B cell (primary cell): ENCODE measurements at places on chromosomes 7 and 10. TPM values are rescaled to one million over a fixed set of nuclear protein-coding genes. Genes with fewer than 3 reads are reported as not detected.
A peak's percentile ranks its signal among the peaks of the same experiment; 100 is the strongest.

Gene SLC35G1
- polyA plus RNA-seq = 0.66 and 1.7 TPM in 2 replicates

- no peak overlapping the region for H3K4me3 ChIP-seq
- DNase-seq = no peak
- H3K27me3 ChIP-seq = no peaks in the 10 kb centered on the region
- H3K36me3 ChIP-seq = no peaks in the 10 kb centered on the region
- no peaks in the 10 kb centered on the region for H3K4me1 ChIP-seq
Measured at GRCh38 chr7:46080595-46081159, 159.6 kb upstream of the IGFBP3 start.

DNA sequence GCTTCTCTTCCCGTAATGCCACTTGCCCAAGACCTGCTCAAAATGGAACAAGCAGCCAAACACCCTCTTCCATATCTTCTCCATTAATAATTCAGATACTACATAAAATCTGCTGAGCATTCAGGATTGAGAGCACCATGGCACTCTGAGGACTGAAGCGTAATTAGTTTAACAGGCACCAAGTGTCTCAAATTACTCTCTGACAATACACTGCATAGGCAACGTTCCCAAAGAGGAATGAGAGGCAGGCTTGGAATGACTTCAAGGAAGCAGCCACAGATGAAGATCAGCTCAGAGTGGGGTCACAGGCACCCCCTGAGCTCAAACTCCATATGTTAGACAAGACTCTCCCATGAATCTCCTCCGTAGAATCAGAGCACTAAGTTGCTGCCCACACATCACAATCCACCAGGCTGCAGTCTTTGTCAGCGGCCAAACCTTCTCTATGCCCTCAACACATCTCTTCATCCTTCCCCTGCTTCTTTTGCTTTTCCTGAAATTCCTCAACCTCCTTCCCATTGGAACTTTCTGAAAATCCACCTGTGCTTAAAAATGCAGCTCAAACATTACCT, 4.7 kb upstream of the ABLIM1 start:
- H3K4me3 ChIP-seq = no peak overlapping the region
- H3K27me3 ChIP-seq = no peaks in the 10 kb centered on the region
- no peak for DNase-seq
- no peak overlapping the region for H3K27ac ChIP-seq
- no peaks in the 10 kb centered on the region for H3K4me1 ChIP-seq
- H3K36me3 ChIP-seq = no peaks in the 10 kb centered on the region

GRCh38 chr10:2121929-2122328, 384.6 kb upstream of the ADARB2 start:
- H3K4me1 ChIP-seq = no peaks in the 10 kb centered on the region

DNA sequence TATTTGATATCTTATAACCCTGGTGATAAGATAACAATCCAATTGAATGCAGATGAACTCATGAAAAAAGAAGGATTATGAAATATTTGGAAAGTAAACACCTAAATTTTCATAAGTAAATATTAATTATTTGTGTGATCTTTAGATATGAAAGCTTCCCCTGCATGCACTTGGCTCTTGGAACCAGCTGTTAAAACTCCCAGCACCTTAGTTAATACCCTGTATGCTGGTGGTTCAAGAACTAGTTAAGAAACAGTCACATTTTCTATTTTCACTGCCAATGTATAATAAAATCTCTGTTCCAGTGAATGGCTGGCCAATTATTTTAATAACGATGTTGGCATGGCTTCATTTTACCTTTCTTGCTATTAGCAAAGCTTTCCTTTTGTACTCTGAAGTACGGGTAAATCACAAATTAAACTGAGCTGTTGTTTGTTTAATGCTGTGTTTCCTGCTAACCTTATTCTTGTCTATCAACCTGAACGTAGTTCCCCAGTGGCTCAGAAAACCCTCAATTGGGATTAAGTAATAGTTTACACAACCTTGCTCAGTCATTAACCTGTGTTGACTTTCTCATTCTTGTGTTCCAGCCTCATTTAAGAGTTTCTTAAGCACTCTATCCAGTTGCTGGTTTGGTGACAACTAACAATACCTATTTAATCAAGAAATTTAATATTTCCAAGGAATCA, 38.9 kb downstream of the MET start:
- H3K27ac ChIP-seq = no peak overlapping the region
- no peak overlapping the region for H3K4me3 ChIP-seq
- H3K36me3 ChIP-seq = no peaks in the 10 kb centered on the region
- H3K27me3 ChIP-seq = peaks cover 11% of the 10 kb centered on the region
- H3K4me1 ChIP-seq = no peaks in the 10 kb centered on the region
- no peak for DNase-seq

GRCh38 chr7:158281441-158281840, 306.2 kb downstream of the PTPRN2 start:
- no peaks in the 10 kb centered on the region for H3K27me3 ChIP-seq
- H3K4me3 ChIP-seq = no peak overlapping the region
- no peaks in the 10 kb centered on the region for H3K4me1 ChIP-seq
- no peak for DNase-seq
- no peak overlapping the region for H3K27ac ChIP-seq
- H3K36me3 ChIP-seq = no peaks in the 10 kb centered on the region

Gene EBF3
- polyA plus RNA-seq = not detected in 2 replicates

GRCh38 chr10:28601012-28601411, 68.1 kb downstream of the WAC start:
- no peak for DNase-seq
- H3K36me3 ChIP-seq = peaks cover 57% of the 10 kb centered on the region
- H3K4me3 ChIP-seq = no peak overlapping the region

Gene CALML3
- not detected in 2 replicates for polyA plus RNA-seq

Gene PTF1A
- not detected in 2 replicates for polyA plus RNA-seq

- no peaks in the 10 kb centered on the region for H3K36me3 ChIP-seq
- DNase-seq = no peak
- H3K4me3 ChIP-seq = no peak overlapping the region
- no peaks in the 10 kb centered on the region for H3K4me1 ChIP-seq
- H3K27me3 ChIP-seq = no peaks in the 10 kb centered on the region
Measured at GRCh38 chr10:4194231-4194630, 409.2 kb upstream of the KLF6 start.

GRCh38 chr7:47185839-47186238, 396.1 kb downstream of the TNS3 start:
- H3K27ac ChIP-seq = no peak overlapping the region
- H3K4me3 ChIP-seq = no peak overlapping the region
- peaks cover 12% of the 10 kb centered on the region for H3K4me1 ChIP-seq
- DNase-seq = no peak
- H3K27me3 ChIP-seq = no peaks in the 10 kb centered on the region
- no peaks in the 10 kb centered on the region for H3K36me3 ChIP-seq

DNA sequence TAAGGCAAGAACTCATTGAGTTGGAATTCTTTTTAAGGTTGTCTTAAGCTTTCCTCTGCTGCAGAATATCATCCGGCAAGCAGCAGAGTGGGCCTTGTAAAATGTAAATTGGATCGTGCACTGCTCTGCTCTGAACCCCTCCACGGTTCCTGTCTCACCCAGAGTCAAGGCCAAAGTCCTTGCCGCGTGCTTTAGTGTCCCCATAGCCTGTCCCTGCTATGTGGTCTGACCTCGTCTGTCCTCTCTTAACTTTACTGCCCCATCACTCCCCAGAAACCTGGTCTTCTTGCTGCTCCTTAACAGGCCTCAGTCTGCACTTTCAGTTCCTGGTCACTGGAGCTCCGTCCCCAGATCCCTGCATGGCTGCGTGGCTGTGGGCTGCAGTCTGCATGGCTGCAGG, 121.6 kb upstream of the SDK1 start:
- DNase-seq = no peak
- no peak overlapping the region for H3K4me3 ChIP-seq
- H3K4me1 ChIP-seq = no peaks in the 10 kb centered on the region
- no peaks in the 10 kb centered on the region for H3K36me3 ChIP-seq
- H3K27ac ChIP-seq = no peak overlapping the region

GRCh38 chr10:95413588-95413987, 122.8 kb upstream of the PDLIM1 start:
- DNase-seq = no peak
- H3K4me3 ChIP-seq = no peak overlapping the region
- H3K27ac ChIP-seq = no peak overlapping the region
- no peaks in the 10 kb centered on the region for H3K27me3 ChIP-seq
- H3K4me1 ChIP-seq = no peaks in the 10 kb centered on the region

DNA sequence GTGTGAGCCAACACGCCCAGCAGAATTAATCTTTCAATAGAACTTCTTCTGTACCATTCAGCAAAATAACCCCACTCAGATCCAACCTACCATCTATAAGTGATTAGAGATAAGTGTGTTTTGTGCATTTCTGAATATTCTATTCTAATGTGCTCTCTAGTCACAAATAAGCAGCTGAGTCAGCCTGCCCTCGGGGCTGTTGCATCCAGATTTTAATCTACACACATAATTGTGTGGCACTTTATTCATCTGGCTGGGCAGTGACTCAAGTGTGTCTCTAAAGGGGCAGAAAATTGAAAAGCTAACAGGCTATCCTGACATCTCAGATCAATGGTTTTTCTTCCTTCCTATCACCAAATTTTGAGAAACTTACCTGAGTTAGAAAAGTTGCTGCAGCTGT, 60.3 kb downstream of the PRR15 start:
- peaks cover 2% of the 10 kb centered on the region for H3K27me3 ChIP-seq
- no peaks in the 10 kb centered on the region for H3K36me3 ChIP-seq
- no peak overlapping the region for H3K27ac ChIP-seq
- no peak overlapping the region for H3K4me3 ChIP-seq
- H3K4me1 ChIP-seq = no peaks in the 10 kb centered on the region
- no peak for DNase-seq

- H3K27ac ChIP-seq = no peak overlapping the region
- H3K36me3 ChIP-seq = no peaks in the 10 kb centered on the region
- H3K4me1 ChIP-seq = no peaks in the 10 kb centered on the region
Measured at GRCh38 chr7:37550872-37551271, 102.2 kb upstream of the ELMO1 start.

DNA sequence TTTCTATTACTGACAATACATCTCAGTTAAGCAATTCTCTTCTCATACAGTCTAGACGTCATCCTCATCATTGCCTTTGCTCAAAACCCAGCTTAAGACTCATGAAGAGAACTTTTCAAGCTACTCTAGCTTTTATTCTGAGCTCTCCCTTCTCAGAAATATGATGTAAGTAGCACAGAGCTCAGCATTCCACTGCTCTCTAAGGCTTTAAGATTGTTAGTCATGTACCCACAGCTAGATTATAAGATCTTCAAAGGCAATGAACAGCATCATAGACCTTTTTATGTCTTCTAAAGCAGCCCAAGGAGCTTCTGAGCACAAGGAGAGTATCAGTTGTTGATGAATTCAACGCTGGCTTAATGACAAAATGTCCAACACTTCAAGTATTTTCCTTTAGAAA, 119.3 kb downstream of the NRP1 start:
- H3K36me3 ChIP-seq = no peaks in the 10 kb centered on the region
- no peaks in the 10 kb centered on the region for H3K27me3 ChIP-seq
- no peak for DNase-seq
- H3K27ac ChIP-seq = no peak overlapping the region
- H3K4me1 ChIP-seq = no peaks in the 10 kb centered on the region

- no peak for DNase-seq
- H3K4me1 ChIP-seq = no peaks in the 10 kb centered on the region
- H3K4me3 ChIP-seq = no peak overlapping the region
- H3K27ac ChIP-seq = no peak overlapping the region
Measured at GRCh38 chr7:4817178-4817901, 41.9 kb downstream of the AP5Z1 start.

Gene TLL2
- polyA plus RNA-seq = 0.13 and 0.26 TPM in 2 replicates

Gene FAM24B
- polyA plus RNA-seq = 23.0 and 23.4 TPM in 2 replicates

Gene TRPV5
- polyA plus RNA-seq = 0.03 TPM in 1 of 2 replicates, not detected in the other

Gene SCART1
- polyA plus RNA-seq = 3.0 and 4.1 TPM in 2 replicates

DNA sequence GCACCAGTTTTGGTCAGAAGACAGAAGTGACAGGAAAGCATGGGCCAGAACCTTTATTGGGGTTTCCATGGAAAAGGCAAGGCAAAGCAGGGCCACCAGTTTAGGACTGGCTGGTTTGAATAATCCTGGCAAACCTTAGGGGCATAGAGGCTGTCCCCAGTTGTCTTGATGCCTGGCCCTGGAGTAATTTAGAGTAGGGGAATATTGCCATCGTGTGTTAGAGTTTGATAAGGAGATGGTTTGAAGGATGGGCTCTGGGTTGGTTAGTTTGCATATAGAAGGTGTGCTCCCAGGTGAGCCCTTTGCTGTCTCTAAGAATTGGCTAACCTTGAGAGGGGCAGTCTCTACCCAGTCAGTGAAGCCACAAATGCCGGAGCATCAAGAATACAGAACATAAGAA, 79.6 kb downstream of the ZNF777 start:
- no peak for DNase-seq
- no peaks in the 10 kb centered on the region for H3K27me3 ChIP-seq
- H3K36me3 ChIP-seq = no peaks in the 10 kb centered on the region

DNA sequence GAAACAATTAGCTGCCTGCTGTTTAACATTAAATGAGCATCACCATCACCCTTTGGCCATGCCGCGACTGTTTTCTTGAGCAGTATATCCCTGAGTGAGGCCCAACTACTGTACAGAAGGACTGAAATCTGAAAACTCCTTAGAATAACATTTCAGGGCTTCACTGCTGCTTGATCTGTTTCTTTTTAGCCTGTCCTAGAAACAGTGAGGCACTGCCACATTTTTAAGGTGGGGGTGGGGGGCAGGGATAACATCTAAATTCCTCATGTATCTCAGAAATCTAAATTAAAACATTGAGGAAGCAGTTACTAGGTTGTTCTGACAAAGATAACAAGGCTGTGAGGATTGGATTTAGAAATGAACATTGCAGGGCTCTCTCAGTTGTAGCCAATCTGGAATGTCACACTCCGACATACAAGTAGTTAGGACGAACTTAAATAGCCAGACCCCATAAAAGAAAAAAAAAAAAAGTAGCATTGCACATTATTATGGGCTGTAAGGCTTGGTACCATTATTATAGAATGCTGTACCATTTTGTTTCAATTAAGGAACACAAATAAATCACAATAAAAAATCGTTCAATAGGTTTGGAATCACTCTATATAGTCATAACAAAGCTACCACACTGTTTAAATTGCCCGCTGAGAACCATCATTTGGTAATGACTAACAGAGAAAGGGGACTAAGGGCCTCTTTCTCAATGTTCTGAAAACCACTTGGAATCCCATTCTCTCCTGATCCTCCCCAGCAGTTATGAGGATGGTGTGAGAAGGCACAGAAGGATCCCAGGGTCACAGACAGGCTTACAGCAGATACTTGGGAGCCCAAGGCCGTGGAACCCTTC, 256.1 kb downstream of the INHBA start:
- no peaks in the 10 kb centered on the region for H3K36me3 ChIP-seq
- H3K4me1 ChIP-seq = no peaks in the 10 kb centered on the region
- DNase-seq = no peak
- no peak overlapping the region for H3K27ac ChIP-seq

GRCh38 chr10:22002591-22003176, 846 bp downstream of the DNAJC1 start:
- no peaks in the 10 kb centered on the region for H3K36me3 ChIP-seq
- no peak for DNase-seq
- H3K4me3 ChIP-seq = peak overlapping the region; percentile 75
- no peaks in the 10 kb centered on the region for H3K27me3 ChIP-seq
- peak overlapping the region; percentile 84 for H3K27ac ChIP-seq
- peaks cover 30% of the 10 kb centered on the region for H3K4me1 ChIP-seq

Gene MPP7
- 2.1 TPM in 2 replicates for polyA plus RNA-seq

Gene COL17A1
- not detected in 2 replicates for polyA plus RNA-seq
